ENCODE measurements at places on chromosomes 2 and 18.

- peak; percentile 91 for DNase-seq
Observed at GRCh38 chr2:200677721-200678532, 92.1 kb downstream of the AOX1 start.

- peak; percentile 79 for DNase-seq
Observed at GRCh38 chr2:190678444-190679162, 29.7 kb downstream of the NAB1 start.

DNA sequence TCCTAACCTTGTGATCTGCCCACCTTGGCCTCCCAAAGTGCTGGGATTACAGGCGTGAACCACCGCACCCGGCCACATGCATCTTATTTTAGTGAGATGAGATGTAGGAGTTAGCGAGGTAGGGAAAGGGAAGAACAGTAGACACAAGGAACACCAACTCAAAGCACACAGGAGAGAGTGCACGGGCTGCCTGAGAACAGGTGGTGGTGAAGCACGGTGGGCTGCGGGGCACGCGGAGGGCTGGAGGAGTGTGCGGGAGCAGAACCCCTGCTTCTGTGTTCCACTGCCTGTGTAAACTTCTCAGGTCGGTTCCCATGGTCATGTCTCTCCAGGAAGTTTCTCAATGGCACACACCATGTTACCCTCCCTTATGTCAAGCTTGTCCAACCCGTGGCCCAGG is 38.7 kb downstream of the PROC start:
- no peak for DNase-seq

DNA sequence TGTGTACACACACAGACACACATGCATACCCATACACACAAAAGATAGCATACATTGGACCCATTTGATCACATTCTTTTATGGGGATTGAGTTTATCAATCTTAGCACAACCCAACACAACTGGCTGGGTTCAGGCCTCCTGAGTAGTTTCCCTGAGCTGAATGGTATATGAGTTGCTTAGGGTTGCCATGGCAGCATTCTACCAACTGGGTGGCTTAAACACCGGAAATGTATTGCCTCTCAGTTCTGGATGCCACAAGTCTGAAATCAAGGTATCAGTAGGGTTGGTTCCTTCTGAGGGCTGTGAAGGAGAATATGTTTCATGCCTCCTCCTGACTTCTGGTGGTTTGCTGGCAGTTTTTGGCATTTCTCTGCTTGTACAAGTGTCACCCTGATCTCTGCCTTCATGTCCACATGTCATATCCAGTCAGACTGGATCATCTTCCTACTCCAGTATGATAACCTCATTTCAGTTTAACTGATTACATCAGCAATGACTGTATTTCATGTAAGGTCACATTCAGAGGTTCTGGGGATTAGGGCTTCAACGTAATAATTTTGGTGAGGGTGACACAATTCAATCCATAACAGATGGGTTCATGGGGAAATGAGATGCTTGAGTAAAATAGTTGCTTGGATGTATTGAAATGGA is 212.7 kb downstream of the KCNE4 start:
- no peak for DNase-seq

DNA sequence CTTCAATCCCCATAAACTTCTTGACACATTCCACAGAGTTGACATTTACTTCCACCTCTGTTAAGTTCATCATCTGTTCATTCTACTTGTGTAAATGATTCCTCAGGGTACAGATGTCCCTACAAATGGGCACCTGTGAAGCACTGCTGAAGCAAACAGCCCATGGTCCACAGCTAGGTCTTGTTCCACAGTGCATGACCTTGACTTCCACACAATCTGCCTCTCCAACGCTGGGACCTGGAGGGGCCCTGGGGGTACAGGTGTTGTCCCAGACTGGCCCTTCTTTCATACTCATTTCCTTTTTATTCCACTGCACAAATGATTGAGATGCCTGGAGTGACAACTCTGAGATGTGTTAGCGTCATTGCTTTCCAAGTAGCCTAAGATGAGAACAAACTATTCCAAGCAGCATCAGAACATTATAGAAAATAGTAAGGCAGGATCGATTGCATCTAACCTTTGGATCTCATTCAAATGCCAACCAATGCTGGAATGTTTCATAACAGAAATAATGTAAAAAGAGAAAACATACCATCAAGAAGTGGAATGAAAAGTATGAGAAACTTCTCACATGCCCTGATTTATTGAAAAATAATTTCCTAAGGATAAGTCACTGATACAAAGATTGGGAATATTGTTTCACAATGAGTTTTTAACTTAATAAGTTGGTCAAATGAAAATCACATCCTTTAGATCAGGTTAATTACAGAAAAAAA is 31.2 kb downstream of the PIEZO2 start:
- DNase-seq: no peak

DNA sequence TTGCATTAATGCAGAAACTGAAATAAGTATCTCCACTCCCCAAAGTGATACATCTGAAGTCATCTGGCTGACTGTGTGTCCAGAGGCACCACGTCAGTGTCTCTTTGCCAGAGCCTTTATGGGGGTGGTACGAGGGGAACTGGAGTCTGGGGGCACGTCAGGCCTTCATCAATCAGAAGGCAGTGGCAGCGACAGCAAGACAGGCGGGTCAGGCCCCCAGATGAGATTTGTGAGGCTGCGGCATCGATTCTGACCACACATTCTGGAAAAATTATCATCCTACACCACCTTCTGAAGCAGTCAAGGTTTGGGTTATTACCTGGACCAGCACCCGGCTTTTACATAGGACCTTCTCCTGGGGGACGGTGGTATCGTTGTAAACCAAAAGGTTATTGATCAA is 223.6 kb downstream of the GBX2 start:
- DNase-seq: no peak

DNA sequence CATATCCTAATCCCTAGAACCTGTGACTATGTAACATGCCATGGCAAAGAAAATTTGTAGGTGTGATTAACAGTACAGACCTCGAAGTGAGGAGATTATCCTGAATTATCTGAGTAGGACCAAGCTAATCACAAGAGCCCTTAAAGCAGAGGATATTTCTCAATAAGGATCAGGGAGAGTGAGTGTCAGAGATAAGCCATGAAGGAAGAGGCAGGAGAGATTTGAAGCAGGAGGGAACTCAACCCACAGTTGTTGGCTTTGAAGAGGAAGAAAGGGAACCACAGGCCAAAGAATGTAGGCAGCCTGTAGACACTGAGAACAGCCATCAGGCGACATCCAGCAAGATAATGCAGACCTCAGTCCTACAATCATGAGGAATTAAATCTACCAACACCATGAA is 229.3 kb downstream of the NBAS start:
- DNase-seq: no peak

- DNase-seq: no peak
Observed at GRCh38 chr2:64226611-64227010, 82.4 kb upstream of the PELI1 start.

- no peak for DNase-seq
Observed at GRCh38 chr2:230823264-230823964, 41.3 kb upstream of the ITM2C start.

GRCh38 chr2:20675701-20676352 is 8.9 kb downstream of the GDF7 start:
- no peak for DNase-seq

All from fibroblast of pulmonary artery (primary cell).